ENCODE measurements at places on chromosomes 7 and 10. TPM values are rescaled to one million over a fixed set of nuclear protein-coding genes. Genes with fewer than 3 reads are reported as not detected.

Gene PDE6C
- polyA plus RNA-seq = not detected

Gene STEAP4
- 40.0 TPM for polyA plus RNA-seq

Gene OPALIN
- polyA plus RNA-seq = not detected

Gene DMBT1
- polyA plus RNA-seq = not detected

Gene ATP5MK
- 531 TPM for polyA plus RNA-seq

Gene NPTX2
- polyA plus RNA-seq = not detected

Gene ZPBP
- polyA plus RNA-seq = not detected

Gene ADRB1
- polyA plus RNA-seq = 0.05 TPM

Gene PPP1R17
- polyA plus RNA-seq = 0.20 TPM

DNA sequence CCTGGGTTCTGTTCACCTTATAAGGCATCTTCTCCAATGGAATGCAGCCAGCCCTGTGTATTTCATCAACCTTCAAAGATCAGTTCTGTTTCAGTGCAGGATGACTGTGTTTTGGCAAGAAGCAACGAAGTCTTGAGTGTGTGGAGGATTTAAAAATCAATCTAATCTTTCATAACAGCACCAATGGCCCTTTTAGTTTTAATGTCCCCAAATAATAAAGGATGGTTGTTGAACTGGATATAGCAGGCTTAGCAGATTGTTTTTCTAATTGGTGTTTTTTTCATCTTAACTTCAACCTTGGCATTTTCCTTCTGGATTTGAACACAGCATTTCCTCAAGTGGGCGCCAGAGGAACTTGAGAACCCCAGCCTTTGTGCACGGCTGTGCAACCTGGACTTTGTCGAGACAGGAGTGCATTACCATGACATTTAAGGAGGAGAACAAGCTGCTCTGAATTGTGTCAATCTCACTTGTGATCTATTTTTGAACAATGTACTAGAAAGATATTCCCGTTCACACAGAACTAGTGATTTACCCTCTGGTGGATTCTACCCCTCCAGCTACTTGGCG is 313.3 kb upstream of the AKR1E2 start:
- H3K36me3 ChIP-seq = no peaks in the 10 kb centered on the region
- H3K27ac ChIP-seq = no peak overlapping the region
- DNase-seq = peak; percentile 3
- H3K27me3 ChIP-seq = no peaks in the 10 kb centered on the region
- peaks cover 33% of the 10 kb centered on the region for H3K4me1 ChIP-seq
- no peak overlapping the region for H3K4me3 ChIP-seq

- peaks cover 51% of the 10 kb centered on the region for H3K4me1 ChIP-seq
- no peaks in the 10 kb centered on the region for H3K36me3 ChIP-seq
- no peak overlapping the region for H3K4me3 ChIP-seq
- no peak for DNase-seq
- H3K27me3 ChIP-seq = no peaks in the 10 kb centered on the region
- H3K27ac ChIP-seq = peak overlapping the region; percentile 93
Measured at GRCh38 chr7:137936509-137937201, 65.2 kb downstream of the CREB3L2 start.

DNA sequence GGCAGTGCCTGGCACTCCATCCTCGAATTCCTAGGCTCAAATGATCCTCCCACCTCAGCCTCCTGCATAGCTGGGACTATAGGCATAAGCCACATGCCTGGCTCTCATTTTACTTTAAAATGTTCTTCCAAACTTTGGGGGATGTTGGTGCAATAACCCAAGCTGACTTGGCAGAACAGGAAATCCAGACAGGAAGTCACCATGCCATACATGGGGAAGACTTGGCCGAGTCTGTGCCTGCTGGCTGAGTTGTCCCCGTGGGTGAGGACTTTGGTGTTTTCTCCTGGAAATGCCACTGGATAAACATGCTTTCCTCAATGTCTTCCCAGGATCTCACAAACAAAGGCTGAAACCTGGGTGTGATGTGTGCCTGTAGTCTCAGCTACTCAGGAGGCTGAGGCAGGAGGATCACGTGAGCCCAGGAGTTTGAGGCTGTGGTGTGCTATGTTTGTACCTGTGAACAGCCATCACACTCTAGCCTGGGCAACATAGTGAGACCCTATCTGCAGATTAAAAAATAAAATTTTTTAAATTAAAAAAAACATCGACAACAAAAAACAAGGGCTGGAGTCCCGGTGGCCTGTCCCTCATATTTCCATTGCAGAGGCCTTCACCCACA is 19.8 kb downstream of the HKDC1 start:
- H3K4me1 ChIP-seq = peaks cover 10% of the 10 kb centered on the region
- H3K27ac ChIP-seq = no peak overlapping the region
- peak; percentile 6 for DNase-seq
- H3K4me3 ChIP-seq = no peak overlapping the region
- H3K27me3 ChIP-seq = no peaks in the 10 kb centered on the region
- H3K36me3 ChIP-seq = no peaks in the 10 kb centered on the region

DNA sequence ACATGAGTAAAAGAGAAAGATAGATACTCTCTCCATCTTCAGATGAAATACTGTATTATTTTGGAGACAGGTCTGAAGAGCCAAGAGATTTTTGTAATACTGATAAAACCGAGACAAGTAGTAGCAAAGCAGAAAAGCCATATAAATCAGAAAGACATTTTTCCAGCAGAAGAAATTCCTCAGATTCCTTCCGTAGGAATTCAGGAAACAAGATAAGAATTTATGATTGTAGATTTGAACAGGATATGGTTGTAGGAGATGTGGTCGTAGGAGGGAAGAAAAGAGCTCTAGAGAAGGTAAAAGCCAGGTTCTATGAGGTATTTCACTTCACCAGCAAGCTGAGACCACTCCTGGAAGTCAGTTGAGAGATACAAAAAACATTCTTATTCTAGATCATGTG is 17.6 kb upstream of the AASS start:
- H3K4me1 ChIP-seq = no peaks in the 10 kb centered on the region
- no peak overlapping the region for H3K4me3 ChIP-seq
- no peaks in the 10 kb centered on the region for H3K27me3 ChIP-seq
- H3K27ac ChIP-seq = no peak overlapping the region

- no peak for DNase-seq
- no peaks in the 10 kb centered on the region for H3K27me3 ChIP-seq
- no peaks in the 10 kb centered on the region for H3K4me1 ChIP-seq
- no peaks in the 10 kb centered on the region for H3K36me3 ChIP-seq
- no peak overlapping the region for H3K4me3 ChIP-seq
Measured at GRCh38 chr10:14124941-14125340, 205.8 kb downstream of the FRMD4A start.

GRCh38 chr7:1514407-1514806 is 10.2 kb upstream of the INTS1 start:
- H3K4me1 ChIP-seq = peaks cover 44% of the 10 kb centered on the region
- no peak for DNase-seq
- no peak overlapping the region for H3K27ac ChIP-seq
- H3K27me3 ChIP-seq = no peaks in the 10 kb centered on the region

DNA sequence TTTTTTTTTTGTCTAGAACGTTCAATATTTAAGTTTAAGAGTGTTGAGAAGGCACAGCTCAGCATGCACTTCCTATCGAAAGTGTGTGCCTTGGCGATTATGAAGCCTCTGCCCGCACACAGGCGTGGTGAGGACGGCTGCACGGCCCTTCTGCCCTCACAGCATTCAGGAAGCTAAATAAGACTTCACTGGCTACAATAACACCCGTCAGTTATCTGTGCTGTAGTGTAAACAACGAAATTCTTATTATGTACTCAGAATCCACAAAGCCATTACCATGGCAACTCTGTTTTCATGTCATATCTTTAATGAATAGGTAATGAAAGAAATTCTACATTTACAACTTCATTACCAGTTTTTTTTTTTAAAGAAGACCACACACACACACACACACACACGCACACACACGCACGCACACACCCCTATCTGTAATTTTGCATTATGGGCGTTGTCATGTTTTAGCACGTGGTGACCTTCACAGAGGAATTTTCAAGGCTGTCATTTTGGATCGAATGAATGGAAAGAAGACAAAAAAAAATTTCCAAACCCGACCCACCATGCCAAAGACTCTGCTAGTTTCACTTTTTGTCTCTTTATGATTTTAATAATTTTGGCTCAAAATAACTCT is 254.8 kb upstream of the CTBP2 start:
- H3K4me1 ChIP-seq = no peaks in the 10 kb centered on the region
- H3K27ac ChIP-seq = no peak overlapping the region
- H3K27me3 ChIP-seq = no peaks in the 10 kb centered on the region

GRCh38 chr7:137519947-137520346 is 176.4 kb upstream of the PTN start:
- H3K36me3 ChIP-seq = no peaks in the 10 kb centered on the region
- H3K27ac ChIP-seq = no peak overlapping the region
- no peak for DNase-seq
- no peaks in the 10 kb centered on the region for H3K4me1 ChIP-seq
- H3K4me3 ChIP-seq = no peak overlapping the region

DNA sequence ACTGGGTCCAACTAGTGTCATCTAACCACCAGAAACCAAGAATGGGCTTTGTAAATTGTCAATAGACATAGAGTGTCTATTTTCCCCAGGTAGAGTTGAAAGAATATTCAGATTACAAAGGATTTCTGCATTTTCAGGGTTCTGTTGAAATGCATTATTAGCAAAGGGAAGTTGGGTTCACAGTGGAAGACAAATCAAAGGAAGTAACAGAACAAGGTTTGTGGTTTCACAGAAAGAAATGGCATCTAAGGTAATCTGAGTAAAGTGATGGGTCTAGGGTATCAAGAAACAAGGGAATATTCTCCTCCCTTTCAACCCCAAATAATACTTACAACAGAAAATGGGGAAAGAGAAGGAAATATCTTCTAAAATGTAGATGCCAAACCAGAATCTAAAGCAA is 25.8 kb downstream of the CEP41 start:
- no peaks in the 10 kb centered on the region for H3K36me3 ChIP-seq
- H3K27ac ChIP-seq = no peak overlapping the region
- H3K27me3 ChIP-seq = no peaks in the 10 kb centered on the region
- DNase-seq = peak; percentile 16

- DNase-seq = peak; percentile 24
- H3K36me3 ChIP-seq = peaks cover 11% of the 10 kb centered on the region
- peaks cover 28% of the 10 kb centered on the region for H3K4me1 ChIP-seq
- H3K4me3 ChIP-seq = peak overlapping the region; percentile 97
- no peaks in the 10 kb centered on the region for H3K27me3 ChIP-seq
Measured at GRCh38 chr7:100016215-100016901, 962 bp downstream of the ZKSCAN1 start.

DNA sequence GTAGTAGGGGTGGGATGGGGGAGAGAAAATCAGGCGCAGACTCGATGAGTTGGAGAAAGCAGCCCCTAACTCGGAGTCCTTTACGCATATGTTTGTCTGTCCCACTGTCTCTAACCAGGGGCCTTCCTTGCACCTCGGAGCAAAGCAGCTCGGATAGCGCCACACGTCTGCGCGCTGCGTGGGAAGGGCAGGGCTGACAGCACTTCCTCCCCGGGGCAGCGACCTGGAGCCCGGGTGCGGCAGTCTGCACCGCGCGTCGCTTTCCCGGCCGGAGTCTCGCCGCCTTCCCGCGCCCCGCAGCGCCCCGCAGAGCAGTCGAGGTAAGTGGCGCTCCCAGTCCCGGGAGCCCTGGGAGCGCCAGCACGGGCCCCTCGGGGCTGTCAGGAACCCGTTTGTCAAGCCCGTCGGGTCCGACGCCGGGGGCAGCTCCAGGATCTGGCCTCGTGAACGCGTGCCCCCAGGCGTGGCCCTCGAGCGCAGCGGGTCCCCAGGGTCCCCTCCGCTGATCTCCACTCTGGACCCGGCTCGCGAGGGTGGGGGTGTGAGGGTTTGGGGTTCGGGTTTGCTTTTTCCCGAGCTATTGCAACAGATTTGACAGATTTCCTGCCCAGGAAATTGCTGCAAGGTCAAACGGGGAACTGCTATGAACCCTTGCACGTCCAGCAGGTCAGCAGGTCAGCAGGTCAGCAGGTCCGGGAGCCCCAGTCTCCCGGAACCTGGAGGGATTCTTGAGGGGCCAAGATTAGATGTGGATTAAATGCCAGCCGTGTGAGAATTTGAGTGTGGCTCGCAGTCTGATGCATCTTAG is 597 bp downstream of the APBB1IP start:
- H3K4me1 ChIP-seq = peaks cover 77% of the 10 kb centered on the region
- peaks cover 22% of the 10 kb centered on the region for H3K36me3 ChIP-seq
- peak overlapping the region; percentile 96 for H3K27ac ChIP-seq
- peak; percentile 65 for DNase-seq
- no peaks in the 10 kb centered on the region for H3K27me3 ChIP-seq

GRCh38 chr10:77685432-77685831 is 47.8 kb upstream of the KCNMA1 start:
- H3K4me1 ChIP-seq = no peaks in the 10 kb centered on the region
- no peak for DNase-seq
- no peaks in the 10 kb centered on the region for H3K27me3 ChIP-seq
- no peak overlapping the region for H3K4me3 ChIP-seq

- H3K4me1 ChIP-seq = peaks cover 5% of the 10 kb centered on the region
- no peaks in the 10 kb centered on the region for H3K27me3 ChIP-seq
- peak; percentile 56 for DNase-seq
- H3K27ac ChIP-seq = no peak overlapping the region
- no peak overlapping the region for H3K4me3 ChIP-seq
- no peaks in the 10 kb centered on the region for H3K36me3 ChIP-seq
Measured at GRCh38 chr7:106947244-106947728, 82.2 kb downstream of the PIK3CG start.

GRCh38 chr7:17062151-17063044 is 180.6 kb upstream of the AGR3 start:
- H3K4me3 ChIP-seq = no peak overlapping the region
- H3K4me1 ChIP-seq = peaks cover 34% of the 10 kb centered on the region
- no peaks in the 10 kb centered on the region for H3K27me3 ChIP-seq
- DNase-seq = no peak

- H3K27ac ChIP-seq = no peak overlapping the region
- no peak for DNase-seq
- H3K27me3 ChIP-seq = no peaks in the 10 kb centered on the region
Measured at GRCh38 chr10:106242301-106242700, 922.2 kb downstream of the SORCS1 start.

DNA sequence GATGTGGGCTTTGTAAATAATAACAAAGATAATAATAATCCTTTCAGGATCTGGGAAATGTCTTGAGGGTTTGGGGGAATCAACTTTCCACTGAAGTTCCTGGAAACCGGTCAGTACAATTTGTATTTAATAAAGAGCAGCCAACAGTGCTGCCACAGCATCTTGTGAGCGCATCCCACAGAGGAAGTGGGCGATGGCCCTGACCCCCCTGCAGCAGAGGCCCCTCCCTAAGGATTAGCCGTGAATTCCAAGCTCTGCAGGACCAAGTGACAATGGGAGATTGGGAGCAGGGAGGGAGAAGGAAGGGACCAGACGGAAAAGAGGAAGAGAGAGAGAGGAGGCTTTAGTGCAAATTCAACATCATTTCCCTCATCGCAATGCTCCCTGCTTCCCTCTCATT is 349.2 kb downstream of the RNLS start:
- H3K4me1 ChIP-seq = no peaks in the 10 kb centered on the region
- no peaks in the 10 kb centered on the region for H3K36me3 ChIP-seq
- no peaks in the 10 kb centered on the region for H3K27me3 ChIP-seq
- H3K4me3 ChIP-seq = no peak overlapping the region
- no peak overlapping the region for H3K27ac ChIP-seq

- no peak overlapping the region for H3K4me3 ChIP-seq
- no peak overlapping the region for H3K27ac ChIP-seq
- H3K4me1 ChIP-seq = no peaks in the 10 kb centered on the region
- DNase-seq = no peak
- H3K27me3 ChIP-seq = no peaks in the 10 kb centered on the region
- H3K36me3 ChIP-seq = no peaks in the 10 kb centered on the region
Measured at GRCh38 chr10:76080991-76081390, 649.6 kb downstream of the LRMDA start.

Data from CD14-positive monocyte (primary cell).